ENCODE measurements at places on chromosomes 13 and 19.

GRCh38 chr13:95552539-95553441 lies at the start of gene CLDN10:
TSS of gene CLDN10 (plus strand) at chr13:95552720. CDS start at chr13:95552754, 34 bp downstream.
- DNase-seq = no peak

GRCh38 chr19:34409189-34410164 lies 5.3 kb downstream of the PDCD2L start:
- no peak for DNase-seq

GRCh38 chr13:30968846-30969245 lies 36.4 kb downstream of the TEX26 start:
- DNase-seq = no peak

DNA sequence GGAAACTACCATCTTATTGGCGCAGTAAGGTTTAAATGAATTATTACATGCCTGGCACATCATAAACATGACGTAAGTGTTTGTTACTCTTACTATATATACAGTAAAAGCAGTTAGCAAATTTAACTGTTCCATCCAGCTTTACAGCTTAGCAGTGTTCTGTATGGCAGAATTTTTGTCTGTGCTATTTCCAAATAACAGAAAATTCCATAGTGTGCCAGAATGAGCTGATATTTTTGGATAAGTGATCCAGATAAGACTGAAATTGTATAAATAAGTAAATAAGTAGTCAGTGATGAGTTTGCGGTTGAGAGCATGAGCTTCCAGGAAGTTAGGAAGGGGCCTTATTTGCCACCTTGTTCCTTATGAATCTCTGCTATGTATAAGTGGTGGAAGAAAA lies 236.5 kb upstream of the SLC10A2 start:
- no peak for DNase-seq

DNA sequence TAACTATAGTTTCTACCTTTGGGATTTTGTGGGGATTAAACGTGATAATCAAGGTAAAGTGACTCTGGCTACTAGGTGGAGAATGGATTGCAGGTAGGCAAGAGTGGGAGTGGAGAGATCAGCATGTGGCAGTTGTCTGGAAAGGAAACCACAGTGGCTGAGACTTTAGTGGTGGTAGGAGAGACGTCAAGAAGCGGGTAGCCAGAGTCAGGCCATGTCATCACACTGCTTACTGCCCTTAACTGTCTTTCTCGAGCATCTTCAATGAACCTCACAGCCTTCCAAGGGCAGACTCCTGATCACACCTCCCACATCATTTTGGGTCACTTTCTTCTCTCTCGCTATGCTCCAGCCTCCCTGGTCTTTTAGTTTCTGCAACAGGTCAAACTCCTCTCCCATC lies 28.6 kb upstream of the MBNL2 start:
- no peak for DNase-seq

DNA sequence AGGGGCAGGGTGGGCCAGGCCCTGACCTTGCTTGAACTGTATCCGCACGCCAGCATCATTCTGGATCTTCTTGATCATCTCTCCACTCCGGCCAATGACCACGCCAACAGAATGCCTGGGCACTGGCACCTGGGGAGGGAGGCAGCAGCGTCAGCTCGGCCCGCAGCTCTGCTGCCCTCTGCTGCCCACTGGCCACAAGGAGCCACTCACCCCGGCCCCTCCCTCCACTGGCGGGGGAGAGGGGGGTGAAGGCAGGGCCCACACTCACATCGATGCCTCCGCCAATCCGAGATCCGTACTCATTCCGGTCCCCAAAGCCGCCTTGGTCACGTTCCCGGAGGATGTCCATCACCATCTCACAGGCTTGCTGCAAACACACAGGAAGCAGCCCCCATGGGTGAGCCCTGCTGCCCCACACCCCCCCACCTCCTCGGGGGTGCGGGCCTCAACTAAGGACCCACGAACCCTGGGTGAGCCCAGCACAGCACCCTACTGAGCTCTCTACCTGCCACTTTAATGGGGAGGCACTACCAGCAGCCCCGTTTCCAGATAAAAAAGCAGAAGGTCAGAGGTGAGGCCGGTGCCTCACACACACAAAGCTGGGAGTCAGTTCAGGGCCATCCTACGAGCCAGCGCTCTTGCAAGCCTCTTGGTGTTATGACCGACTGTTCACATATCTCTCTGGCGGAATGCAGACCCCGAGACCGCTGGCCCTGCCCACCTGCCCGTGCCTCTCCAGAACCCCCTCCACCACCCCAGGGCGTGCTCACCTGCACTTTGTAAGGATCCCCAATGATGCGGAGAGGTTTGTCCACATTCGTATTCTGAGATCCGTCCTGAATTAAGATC lies 6.7 kb downstream of the KHSRP start:
- DNase-seq = no peak

DNA sequence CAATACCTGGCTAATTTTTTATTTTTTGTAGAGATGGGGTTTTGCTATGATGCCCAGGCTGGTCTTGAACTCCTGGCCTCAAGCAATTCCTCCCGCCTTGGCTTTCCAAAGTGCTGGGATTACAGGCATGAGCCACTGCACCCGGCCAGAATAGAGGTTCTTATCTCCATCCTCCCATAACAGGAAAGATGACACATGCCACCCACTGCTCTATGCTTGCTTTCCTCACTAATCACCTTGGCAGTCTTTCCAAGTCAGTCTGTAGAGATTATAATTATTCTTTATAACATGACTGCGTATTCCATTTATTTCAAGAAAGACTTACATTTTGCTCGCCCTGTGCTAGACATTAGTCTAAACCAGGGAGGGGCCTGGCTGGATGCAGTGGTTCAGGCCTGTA lies 6.7 kb downstream of the VAV1 start:
- no peak for DNase-seq

DNA sequence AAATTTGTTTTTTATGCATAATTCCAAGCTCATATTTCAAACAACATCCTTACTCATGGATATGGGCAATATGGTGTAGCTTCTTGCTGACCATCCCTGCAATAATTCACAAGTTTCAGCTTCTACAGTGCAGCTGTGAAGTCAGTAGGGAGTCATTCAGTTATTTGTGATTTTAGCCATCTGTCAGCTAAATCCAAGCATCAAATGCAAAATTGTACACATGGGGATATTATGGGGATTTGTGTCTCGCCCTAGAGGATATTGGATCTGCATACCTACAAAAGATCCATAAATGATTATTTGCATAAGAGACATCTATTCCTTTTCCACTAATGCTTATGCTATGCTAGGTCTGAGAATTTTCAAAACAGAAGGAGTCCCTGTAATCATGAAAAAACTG lies 217.9 kb upstream of the SLITRK5 start:
- no peak for DNase-seq

GRCh38 chr13:51449018-51449417 lies 3.8 kb downstream of the INTS6 start:
- no peak for DNase-seq

DNA sequence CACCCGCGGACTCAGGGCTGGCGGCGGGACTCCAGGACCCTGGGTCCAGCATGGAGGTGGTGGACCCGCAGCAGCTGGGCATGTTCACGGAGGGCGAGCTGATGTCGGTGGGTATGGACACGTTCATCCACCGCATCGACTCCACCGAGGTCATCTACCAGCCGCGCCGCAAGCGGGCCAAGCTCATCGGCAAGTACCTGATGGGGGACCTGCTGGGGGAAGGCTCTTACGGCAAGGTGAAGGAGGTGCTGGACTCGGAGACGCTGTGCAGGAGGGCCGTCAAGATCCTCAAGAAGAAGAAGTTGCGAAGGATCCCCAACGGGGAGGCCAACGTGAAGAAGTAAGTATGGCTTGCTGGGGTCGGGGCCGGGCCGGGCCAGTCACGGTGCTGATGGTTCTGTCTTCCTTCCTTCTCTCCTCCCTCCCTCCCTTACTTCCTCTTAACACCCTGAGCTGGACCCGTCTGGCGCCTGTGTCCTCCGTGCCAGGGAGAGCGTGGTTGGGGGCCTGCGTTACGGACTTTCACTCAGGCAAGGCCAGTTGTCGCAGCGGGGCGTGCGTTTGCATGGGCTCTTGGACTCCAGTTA lies 1.4 kb downstream of the STK11 start:
- no peak for DNase-seq

GRCh38 chr19:55376241-55376933 lies at the start of gene TMEM190:
TSS of gene TMEM190 (plus strand) at chr19:55376826. CDS start at chr19:55376854, 28 bp downstream.
- no peak for DNase-seq

DNA sequence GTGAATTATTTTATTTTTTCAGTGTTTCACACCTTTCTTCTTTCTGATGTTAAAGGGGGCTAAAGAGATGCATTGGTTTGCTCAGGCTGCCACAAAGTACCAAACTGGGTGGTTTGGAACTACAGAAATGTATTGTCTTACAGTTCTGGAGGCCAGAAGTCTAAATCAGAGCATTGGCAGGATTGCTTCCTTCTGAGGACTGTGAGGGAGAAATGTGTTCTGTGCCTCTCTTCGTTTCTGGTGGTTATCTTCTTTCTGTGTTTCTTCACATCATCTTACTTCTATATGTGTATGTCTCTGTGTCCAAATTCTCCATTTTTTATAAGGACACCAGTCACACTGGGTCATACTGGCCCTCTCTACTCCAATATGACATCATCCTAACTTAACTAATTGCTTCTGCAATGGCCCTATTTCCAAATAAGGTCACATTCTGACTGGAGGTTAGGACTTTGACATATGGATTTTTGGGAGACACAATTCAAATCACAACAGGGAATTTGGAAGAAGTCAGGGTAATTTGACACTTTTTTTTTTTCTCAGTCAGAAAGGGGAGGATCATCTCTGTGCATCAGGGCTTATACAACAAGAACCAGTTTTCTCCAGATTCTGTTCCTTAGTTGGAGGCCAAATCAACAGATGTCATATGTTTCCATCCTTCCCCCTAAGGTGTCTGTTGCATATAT lies 188.2 kb downstream of the KCNRG start:
- DNase-seq = no peak

DNA sequence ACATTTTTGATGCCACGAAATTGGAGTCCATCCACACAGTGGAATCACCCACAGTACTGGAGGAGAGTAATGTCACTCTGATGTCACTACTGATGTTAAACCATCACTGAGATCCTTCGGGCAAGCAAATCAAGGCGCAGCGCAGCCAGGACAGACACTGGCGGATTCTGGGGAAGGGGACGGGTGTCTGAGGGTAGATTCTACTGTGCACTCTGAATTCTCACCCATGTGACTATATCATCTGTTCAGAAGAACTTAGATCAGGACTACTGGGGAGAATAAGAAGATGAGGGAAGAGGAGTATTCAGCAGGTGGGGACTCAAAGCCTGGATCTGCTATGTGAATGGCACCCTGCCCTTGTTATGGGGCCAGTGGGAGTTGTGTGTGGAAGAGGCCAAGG lies 12.6 kb upstream of the SIGLEC6 start:
- no peak for DNase-seq

DNA sequence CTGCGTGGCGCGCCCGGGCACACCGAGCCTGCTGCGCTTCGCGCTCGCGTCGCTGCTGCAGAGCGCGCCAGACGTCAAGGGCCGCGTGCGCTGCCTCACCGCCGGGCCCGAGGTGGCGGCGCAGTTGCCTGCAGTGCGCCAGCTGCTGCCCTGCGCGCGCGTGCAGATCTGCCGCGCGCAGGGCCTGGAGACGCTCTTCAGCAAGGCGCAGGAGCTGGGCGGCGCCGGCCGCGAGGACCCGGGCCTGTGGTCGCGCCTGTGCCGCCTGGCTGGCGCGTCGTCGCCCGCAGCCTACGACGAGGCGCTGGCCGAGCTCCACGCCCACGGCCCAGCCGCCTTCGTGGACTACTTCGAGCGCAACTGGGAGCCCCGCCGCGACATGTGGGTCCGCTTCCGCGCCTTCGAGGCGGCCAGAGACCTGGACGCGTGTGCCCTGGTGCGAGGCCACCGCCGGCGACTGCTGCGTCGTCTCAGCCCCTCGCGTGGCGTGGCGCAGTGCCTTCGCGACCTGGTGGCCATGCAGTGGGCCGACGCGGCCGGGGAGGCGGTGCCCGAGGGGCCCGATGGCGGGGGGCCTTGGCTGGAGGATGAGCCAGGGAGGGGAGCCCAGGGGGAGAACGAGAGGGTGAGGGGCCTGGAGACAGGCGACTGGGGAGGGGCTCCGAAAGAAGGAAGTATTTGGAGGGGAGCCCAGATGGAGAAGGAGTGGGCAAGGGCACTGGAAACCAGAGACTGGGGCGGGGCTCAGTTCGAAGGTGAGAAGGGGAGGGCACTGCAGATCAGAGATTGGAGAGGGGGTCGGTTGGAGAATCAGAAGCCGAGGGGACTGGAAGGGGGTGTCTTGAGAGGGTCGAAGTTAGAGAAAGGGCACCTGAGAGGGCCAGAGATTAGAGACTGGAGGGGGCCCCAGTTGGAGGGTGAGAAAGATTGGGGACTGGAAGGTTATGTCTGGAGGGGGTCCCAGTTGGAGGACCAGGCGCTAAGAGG lies 24.7 kb downstream of the ZSWIM9 start:
- DNase-seq = no peak

DNA sequence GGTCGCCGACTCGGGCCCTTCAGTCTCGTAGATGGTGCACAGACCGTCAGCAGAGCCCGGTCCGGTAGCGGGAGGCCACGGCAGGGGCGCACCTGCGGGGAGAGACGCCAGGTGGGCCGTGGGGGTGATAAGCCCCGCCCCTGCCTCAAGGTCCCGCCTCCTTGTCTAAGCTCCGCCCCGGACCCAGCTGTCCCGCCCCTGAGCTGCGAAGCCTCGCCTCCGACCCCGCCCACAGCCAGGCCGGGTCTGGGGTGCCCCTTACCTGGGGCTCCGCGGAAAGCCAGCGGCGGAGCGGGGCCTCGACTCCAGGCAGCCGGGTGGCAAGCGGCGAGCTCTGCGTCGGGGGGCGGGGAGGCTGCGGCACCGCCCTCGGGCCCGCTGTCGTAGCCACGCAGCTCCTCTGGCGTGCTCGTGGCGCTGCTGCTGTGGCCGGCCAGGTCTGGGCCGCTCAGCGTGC lies 4.7 kb downstream of the PRR36 start:
- peak; percentile 78 for DNase-seq

DNA sequence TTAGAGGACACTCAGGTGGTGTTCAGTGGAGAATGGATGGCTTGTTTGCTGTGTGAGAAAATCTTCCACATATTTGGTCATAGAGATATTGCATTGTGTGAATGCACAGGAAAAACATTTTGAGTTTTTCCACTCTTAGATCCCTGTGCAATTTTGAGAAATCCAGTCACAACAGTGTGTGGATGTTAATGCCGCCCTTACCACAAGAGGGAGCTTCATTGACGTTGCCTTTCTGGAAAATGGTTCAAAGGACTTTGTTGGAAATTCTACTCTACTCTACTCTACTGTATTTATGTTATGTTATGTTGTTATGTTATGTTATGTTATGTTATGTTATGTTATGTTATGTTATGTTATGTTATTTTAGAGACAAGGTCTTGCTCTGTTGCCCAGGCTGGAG lies 13.4 kb downstream of the ZNF20 start:
- no peak for DNase-seq

GRCh38 chr13:95650696-95651095 lies 6.2 kb upstream of the DZIP1 start:
- DNase-seq = no peak

GRCh38 chr13:114022876-114023275 lies 49.0 kb upstream of the C13orf46 start:
- no peak for DNase-seq

DNA sequence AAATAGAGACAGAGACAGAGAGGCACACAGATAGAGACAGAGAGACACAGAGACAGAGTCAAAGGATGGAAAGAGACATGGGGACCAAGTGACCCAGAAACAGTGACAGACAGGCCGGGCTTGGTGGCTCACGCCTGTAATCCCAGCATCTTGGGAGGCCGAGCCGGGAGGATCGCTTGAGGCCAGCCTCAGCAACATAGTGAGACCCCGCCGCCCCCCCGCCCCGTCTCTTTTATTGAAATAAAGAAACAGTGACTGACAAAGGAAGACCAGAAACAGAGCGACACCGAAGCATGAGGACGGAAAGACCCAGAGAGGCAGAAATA lies 848 bp upstream of the NECTIN2 start:
- no peak for DNase-seq
